Activated CD8-positive, alpha-beta memory T cell treated with anti-CD3 and anti-CD28 coated beads for 1 hour (primary cell): ENCODE measurements at places on chromosomes 2 and 18.
A peak's percentile ranks its signal among the peaks of the same experiment; 100 is the strongest.

DNA sequence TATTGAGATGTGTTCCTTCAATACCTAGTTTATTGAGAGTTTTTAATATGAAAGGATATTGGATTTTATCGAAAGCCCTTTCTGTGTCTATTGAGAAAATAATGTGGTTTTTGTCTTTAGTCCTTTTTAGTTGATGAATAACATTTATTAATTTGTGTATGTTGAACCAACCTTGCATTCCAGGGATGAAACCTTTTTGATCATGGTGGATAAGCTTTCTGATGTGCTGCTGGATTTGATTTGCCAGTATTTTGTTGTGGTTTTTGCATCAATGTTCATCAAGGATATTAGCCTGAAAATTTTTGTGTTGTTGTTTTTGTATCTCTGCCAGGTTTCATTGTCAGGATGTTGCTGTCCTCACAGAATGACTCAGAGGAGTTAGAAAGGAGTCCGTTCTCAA is 1710.4 kb downstream of the SUCLG1 start:
- DNase-seq, result no peak

- DNase-seq, result no peak
Observed at GRCh38 chr2:238582159-238582558, 155.4 kb downstream of the ASB1 start.

- DNase-seq, result no peak
Observed at GRCh38 chr18:69399253-69399652, 1.4 kb upstream of the DOK6 start.

DNA sequence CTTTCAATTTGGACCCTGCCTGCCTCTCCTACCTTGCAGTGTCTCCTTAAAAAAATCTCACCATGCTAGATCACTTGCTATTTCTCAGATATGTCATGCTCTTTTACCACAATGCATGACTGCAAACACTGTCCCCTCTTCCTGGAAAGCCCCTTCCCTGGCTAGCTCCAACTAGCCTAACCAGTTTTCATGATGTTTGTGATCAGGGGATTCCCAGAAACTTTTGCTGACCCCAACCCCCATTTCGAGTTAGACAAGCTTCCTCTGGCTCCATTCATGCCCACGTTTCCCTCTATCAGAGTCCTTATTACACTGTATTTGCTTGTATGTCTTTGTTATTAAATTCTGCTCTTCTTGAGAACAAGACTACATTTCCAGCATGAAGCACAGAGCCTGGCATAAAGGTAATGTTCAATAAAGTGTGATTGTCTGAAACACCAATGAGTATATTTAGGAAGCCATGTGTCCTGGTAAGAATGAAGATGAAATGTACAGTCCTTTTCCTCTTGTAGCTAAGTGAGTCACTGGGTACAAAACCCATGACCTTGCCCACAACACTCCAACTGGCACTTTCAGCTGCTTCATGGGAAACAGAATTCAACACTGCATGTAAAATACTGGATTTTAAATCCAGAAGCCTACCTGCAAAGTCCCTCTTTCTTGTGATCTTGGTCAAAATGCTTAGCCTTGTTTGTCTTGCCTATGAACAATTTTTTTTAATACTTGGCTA is 62.0 kb upstream of the ATL2 start:
- no peak for DNase-seq

GRCh38 chr2:241390301-241391206 is 34.5 kb downstream of the FARP2 start:
- no peak for DNase-seq

DNA sequence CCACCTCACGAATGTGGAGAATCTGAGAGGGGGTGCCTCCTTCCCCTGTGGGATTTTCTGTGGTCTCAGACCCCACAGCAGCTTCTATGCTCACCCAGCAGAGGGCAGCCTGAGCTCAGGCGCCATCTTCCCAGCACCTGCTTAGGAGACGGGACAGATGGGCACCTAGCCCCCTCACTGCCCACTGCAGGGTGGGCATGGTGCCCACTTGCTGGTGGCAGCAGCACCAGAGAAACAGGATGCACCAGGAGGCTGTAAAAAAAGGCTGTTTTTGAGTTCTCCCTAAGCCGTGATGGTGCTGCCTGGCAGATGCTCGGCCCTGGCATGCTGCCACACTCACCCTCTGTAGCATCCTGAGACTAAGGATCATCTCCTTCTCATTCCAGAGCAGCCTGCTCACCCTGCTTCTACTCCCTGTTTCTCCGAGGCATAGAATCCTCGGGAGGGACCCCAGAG is 19.1 kb upstream of the SLC20A1 start:
- DNase-seq, result peak; percentile 38

GRCh38 chr2:101758001-101758400 is 60.5 kb downstream of the MAP4K4 start:
- DNase-seq, result no peak

DNA sequence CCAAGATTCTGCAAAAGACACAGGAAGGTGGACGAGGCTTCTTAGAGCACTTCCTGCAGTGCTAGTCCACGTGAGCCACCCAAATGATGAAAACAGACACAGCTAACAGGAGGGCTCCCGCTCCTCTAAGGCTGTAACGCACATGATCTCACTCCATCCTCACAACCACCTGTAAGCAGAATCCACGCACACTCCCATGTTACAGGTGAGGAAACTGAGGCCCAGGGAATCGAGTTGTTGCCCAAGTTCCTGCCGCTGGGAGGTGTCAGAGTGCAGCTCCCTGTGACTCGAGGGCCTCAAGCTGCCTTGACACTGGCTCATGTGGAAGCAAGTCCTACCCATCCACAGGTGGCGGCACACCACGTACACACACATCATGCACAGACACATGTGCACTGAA is 4.4 kb downstream of the DNMT3A start:
- DNase-seq, result no peak

DNA sequence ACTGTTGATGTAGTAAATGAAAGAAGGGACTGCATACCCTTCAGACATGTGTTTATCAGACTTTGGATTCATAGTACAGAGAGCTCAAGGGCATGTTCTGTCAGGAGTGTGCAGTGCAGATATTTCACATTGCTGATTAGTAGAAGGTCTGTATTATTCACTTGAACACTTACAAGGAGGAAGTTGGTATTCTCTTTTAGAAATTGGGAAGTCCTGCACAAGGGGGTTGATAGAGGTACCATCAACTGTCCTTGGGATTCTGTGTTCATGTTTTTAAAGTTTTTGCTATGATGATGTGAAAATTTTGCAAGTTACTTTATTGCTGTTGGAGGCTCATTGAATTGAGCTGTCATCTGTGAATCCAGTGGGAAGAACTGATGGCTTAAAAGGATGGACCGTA is 6.7 kb downstream of the PSMD1 start:
- DNase-seq, result no peak

DNA sequence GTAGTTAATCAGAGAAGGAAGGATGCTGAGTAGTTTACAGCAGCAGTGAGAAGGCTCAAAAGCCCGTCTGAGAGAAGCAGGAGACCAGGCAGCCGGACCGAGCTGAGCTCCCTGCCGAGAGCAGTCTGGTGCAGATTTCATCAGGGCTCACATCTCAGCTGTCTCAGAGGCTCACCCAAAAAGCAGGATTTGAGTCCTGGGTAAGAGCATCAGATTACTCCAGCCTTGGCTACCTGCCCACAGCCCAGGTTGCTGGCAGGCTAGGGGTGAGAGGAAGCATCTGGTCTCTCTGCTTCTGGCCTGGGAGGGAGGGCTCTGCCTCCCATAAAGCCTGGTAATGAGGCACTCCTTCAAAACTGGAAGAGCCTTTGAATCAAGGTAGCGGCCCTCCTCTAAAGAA is 140.5 kb downstream of the ST6GAL2 start:
- no peak for DNase-seq

DNA sequence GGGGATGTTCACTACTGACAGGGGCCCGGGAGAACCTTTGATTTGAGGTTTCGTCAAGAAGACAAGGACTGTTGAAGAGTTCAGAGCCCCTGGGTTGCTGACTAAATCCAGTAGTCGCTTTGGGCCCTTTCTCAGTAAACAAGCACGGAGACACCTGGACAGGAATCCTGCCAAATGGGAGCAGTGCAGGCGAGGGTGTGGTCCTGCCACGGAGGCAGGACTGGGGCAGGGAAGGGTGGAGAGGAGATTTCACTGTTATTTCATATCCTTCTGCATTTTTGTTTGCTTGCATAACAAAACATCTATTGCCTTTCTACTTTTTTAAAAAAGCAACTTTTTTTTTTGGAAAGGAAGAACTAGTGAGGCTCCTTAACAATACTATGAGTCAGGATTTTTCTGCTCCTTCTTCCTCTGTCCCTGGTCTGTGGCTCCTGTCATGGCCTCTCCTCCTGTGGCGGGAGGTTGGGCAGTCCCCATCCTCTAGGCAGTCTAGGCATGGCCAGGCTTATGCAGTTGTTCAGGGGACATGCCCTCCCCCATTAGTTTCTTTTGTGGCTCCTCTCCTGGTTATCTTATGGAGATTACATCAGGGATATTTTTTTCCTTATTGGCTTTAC is 57.7 kb downstream of the ARHGEF4 start:
- no peak for DNase-seq

DNA sequence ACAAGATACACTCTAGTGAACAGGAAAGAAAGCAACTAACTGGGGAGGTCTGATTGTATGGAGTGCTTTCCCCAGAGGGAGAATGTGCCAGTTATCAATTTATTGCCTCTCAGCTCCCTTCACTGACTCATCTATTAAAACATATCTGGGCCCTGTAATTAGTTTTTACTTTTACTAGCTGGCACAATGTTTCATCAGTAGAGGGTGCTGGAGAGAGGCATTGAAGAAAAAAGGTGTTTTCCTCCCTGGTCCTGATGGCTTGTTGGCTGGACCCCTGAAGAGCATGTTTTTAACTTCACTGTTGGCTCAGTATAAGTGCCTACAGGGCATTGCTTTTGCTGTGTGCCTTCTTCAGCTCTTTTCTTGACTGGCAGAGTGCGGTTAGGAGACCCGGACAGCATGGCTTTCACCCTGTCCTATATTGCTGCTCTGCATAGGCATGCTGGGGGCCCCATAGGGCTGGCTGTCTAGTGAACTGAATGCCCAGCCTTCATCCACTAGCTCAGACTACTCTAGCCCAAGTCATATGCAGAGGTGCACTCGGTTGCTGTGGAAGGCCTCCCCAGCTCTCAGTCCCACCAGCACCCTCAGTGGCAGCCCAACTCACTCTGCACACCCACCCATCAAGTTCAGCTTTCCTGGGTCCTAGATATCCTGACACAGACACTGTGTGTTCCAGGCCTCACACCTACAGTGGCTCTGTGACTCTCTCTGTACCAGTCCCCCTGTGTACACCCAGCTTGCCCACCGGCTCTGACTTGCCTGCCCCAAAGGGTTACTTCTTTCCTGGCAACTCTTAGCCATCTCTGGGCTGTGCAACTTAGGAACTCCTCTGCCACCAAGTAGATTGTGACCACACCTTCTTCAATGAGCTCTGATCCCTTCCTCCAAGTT is 62.3 kb upstream of the ACYP2 start:
- DNase-seq, result no peak

DNA sequence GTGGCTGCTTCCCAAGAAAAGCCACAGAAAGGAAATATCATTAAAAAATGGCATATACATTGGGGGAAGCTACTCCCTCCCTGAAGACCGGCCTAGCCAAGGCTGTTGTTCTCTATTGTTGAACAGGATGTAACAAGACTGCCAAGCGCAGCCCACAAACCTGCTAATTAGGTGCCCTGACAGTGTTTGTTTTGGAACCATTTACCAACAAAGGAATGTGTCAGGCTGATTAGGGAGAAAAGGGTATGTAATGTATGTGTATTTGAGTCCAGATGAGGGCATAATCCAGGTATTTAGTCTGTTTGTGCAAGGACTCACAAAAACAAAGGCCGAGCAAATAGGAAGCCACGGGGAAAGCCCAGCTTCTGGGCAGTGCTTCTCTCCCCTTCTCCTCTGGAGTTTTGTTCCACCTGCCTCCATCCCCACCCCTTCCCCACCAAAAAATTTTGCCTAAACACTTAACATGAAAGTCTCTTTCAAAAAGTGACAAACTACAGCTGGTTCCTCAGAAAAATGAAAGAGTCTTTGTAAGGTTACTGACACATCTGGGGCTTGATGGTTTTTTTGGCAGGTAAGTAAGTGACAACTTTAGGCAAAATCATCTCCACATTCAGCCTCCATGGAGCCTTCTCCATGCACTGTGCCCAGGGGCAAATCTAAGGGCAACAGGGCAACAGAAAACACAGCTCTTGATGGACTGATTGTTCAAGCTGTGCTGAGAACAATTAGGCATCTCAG is 78.3 kb upstream of the FZD5 start:
- DNase-seq, result no peak
